T-helper 1 cell (primary cell): ENCODE measurements at places on chromosomes 4 and X.

GRCh38 chr4:47913861-47914219, 543 bp downstream of the NFXL1 start:
- peak; percentile 16 for DNase-seq

- no peak for DNase-seq
Measured at GRCh38 chr4:4694296-4694772, 152.5 kb upstream of the STX18 start.

GRCh38 chr4:167826281-167826680, 266.1 kb upstream of the ANXA10 start:
- no peak for DNase-seq

DNA sequence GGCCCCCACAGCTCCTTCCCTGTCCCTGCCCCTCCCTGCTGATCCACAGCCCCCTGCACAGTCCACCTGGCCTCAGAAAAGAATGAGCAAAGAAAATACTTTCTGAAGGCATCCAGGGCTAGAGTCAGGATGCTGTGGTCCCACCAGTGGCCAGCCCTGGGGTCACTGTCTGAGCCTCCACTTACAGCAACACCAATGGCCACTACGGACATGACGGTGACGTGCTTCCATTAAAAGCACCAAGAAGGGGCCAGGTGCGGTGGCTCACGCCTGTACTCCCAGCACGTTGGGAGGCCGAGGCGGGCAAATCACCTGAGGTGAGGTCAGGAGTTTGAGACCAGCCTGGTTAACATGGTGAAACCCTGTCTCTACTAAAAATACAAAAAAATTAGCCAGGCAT, 4.0 kb downstream of the JAKMIP1 start:
- DNase-seq, result no peak

DNA sequence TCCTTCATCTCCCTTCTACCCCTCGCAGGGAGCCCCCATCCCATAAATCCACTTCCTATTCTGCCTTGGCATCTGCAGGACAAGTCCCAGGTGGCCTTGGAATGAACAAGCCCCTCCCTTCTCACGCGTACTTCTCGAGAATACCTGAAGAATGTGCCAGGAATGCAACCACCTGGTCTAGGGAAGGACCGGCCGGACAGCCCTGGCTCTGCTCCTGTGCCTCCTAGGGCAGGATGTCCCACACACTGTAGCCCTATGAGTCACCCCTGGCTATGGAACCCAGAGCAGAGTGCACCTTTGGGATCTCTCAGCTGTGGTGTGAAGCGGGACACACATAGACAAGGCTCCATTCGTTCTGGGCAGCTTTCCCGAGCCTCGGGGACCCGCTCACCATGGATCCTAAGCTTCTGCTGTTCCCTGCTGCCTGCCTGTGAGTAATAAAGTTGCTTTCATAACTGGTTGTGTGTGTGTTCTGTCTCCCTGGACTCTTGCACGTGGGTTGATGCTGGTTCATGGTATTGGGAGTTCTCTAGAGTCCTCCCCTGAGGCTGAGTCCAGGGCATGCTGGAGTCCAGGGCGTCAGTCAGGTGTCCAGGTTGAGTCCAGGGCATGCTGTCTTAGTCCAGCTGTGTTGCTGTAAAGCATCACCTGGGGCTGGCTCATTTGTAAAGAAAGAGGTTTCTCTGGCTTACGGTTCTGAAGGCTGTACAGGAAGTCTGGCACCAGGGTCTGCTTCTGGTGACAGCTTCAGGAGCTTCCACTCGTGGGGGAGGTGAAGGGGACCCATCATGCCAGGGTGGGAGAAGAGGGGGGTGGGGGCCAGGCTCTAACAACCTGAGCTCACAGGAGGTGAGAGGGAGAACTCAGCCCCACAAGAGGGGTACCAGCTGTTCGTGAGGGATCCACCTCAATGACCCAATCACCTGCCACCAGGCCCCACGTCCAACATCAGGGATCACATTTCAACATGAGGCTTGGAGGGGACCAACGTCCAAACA, 7.4 kb upstream of the PDE6B start:
- DNase-seq, result no peak

DNA sequence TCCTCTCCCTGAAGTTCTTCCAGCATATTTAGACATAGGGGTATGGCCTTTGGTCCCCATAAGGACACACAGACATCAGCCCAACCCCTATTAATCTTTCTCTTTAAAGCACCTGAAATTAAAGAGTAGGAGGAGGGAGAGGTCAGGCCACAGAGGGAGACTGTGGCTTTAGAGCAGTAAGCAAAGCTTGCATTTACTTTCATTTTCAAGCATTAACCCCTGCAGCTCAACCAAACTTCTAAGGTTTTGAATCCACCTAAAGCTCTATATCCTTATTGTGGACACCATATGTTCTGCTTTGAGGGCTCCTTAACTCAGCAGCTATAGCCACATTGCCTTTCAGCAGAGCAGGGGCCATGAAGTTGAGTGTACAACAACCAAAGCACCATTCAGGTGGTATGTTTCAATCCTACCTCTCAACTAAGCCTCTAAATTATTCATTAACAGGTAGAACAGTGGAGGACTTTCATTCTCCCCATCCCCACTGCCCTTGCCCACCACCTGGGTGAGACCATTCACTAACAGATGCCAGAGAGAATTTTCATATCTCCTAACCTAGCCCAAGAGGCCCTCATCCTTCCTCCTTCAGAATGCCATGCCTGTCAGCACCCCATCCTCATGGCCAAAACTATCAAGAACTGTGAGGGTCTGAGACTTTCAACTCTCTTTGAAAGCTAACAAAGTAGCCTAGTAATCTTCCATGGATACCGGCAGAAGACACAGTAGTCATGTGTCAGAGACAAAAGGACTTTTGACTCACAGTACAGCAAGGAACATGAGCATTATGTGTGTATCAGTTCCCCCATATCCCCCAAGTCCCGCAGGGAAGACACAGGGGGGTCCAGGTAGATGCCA, 20.8 kb downstream of the LIN54 start:
- DNase-seq, result no peak

DNA sequence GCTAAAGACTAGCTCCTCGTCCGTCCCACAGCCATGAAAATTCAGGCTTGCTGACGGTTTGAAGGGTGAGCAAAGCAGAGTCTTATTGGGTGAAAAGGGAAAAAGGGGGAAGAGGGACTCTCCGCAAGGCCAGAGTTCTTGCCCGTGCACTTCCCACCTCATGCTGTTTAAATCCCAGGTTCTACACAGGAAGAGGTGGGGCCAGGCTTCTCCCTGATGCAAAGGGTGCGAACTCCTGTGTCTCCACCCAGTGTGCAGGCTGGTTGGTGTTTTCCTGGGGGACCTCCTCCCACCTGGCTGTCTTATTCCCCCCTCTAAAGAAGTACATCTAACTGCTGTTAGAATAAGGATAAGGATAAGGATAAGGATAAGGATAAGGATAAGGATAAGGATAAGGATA, 18.0 kb upstream of the LANCL3 start:
- no peak for DNase-seq

GRCh38 chr4:147689067-147689466, 5.1 kb upstream of the PRMT9 start:
- DNase-seq, result peak; percentile 65

- no peak for DNase-seq
Measured at GRCh38 chrX:13938051-13938828, 91.5 kb downstream of the GEMIN8 start.

DNA sequence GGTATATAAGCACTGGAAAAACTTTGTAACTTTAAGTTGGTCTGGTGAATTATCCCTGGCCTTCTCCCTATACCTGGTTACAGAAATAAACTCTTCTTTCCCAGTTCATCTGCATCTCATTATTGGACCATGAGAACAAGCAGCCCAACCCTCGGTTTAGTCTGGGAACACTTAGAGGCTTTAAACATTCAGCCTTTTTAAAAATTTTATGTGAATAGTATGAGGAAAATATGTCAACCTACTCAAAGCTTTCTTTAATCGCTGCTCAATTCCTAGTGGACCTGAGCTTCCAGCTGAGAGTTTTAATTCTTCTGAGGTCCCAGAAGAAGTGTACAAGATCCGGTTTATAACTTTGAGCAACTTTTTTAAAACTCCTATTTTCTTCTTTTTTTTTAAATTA, 358.6 kb upstream of the NOCT start:
- DNase-seq, result no peak

GRCh38 chr4:129149906-129150305, 54.0 kb downstream of the C4orf33 start:
- no peak for DNase-seq

DNA sequence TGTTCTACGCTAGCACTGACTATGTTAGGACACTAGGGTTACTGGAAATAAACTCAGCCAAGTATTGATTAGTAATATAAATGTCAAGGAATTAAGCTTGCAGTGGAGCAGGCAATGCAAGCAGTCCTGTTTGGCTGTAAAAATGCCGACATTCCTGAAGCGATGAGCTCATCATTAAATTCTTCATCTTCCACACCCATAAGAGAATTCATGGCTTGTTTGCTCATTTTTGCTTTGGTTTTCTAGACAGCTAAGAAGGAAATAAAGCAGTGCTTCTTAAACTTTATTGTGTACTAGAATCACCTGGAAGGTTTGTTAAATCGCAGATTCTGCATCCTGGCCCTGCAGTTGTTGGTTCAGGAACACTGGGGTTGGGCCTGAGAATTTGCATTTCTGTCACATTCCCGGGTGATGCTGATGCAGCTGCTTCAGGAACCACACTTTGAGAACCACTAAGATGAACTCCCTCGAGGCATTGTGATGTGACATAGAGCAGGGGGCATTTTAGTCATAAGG, 17.8 kb downstream of the ANXA3 start:
- no peak for DNase-seq

- DNase-seq, result no peak
Measured at GRCh38 chrX:45295259-45295986, 94.7 kb upstream of the DIPK2B start.

DNA sequence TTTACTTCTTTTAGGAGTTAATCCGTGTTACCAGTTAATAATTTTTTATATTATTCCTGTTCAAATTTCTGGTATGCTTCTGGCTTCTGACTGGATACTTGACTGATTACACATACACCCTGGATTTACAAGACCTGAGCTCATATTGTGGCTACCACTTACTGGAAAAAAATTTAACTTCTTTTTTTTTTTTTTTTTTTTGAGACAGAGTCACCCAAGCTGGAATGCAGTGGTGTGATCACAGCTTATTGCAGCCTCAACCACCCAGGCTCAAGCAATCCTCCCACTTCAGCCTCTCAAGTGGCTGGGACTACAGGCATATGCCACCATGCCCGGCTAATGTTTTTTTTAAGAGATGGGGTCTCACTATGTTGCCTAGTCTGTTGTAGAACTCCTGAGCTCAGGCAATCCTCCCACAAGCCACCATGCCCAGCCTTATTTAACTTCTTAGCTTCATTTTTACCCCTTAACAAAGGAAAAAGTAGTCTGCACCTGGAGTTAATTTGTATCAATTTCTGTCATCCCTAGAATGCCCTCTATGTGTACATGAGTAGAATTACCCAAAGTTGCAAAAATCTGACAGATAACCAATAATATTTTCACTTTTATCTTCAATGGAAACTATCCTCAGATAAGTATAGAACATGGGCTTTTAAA, 50.3 kb downstream of the TMEM165 start:
- DNase-seq, result no peak

DNA sequence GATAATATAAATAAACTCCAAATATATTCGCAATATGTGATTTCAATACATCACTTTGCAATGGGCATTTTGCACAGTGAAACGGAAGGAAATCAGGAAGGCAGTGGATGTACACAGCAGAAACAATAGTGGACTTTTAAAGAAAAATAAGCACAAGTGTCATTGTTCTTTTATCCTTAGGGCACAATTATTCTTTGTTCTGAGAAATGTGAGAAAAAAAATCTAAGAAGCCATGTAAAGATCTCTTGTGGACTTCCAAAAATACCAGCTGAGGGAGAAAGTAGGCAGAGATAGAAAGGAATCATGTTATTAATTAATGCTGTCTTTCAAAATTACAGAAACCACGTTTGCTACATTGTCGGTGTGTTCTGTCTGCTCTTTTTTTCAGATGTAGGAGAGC, 17.6 kb upstream of the PRRG1 start:
- DNase-seq, result no peak
